Activated naive CD4-positive, alpha-beta T cell (primary cell): ENCODE measurements at places on chromosomes 16 and 17.

DNA sequence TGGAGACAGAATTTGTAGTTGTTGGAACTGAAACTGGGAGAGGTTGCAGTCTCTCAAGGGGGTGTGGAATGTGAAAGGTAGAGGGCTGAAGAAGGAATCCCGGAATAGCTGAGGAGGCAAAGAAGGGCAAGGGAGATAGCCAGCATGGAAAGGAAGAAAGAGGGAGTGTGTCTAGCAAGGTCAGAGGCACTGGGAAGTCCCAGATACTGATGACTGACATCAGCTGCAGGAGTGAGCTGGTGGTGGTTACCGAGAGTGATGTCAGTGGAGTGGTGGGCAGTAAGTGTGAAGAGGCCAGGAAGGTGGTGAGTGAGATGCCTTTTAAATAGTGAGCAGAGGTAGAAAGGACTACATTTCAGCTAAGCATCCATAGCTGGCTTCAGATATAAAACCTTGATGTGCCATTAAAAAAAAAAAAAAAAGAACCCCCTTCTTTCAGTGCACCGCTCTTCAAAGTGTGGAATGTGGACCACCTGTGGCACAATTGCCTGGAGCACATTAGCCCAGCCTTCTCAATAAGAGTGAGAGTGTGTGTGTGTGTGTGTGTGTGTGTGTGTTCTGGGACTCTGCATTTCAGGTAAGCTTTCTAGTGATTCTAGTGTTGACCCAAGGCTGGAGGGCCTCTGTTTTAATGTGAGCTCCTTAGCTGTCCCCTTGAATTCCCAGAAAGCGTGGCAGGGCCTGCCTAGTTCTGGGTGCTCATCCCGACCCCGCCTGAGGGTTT lies 8.5 kb downstream of the PRMT7 start:
- no peak for DNase-seq

GRCh38 chr17:17628388-17629008 lies 37.0 kb upstream of the PEMT start:
- peak; percentile 20 for DNase-seq

- no peak for DNase-seq
These were observed 162.0 kb downstream of the NTN1 start for GRCh38 chr17:9183306-9183705.

- DNase-seq: no peak
These were observed 2.0 kb downstream of the ADAT1 start for GRCh38 chr16:75621170-75621477.

DNA sequence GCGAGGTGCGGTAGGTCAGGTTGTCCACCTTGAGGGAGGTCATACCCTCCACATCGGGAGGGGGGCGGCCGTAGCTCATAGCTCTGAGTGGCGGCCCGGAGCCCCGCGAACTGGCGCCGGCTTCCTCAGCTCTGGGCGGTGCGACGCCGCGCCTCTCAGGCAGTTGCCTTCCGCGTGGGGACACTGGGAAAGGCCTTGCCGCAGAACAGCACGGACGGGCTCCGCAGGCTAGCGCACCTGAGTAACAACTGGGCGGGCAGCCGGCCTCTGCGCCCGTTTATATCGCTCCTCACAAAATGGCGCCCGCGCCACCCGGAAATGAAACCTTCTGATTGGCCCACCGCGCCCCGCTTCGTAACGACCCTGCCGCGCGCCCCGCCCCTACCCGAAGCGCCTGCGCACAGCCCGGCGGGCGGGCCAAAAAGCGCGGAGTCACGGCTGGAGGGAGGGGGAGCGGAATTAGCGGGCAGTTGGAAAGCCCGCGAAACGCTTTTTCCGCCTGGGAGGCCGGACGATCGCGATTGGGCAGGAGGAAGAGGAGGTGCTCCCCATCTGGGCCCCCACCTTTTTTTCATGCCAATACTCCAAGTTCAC lies at the start of gene SRSF2:
SRSF2 (minus strand) TSS at position 250 of the 594 bp plus-strand sequence; CDS start at position 79, 171 bp downstream.
- DNase-seq: peak; percentile 97

DNA sequence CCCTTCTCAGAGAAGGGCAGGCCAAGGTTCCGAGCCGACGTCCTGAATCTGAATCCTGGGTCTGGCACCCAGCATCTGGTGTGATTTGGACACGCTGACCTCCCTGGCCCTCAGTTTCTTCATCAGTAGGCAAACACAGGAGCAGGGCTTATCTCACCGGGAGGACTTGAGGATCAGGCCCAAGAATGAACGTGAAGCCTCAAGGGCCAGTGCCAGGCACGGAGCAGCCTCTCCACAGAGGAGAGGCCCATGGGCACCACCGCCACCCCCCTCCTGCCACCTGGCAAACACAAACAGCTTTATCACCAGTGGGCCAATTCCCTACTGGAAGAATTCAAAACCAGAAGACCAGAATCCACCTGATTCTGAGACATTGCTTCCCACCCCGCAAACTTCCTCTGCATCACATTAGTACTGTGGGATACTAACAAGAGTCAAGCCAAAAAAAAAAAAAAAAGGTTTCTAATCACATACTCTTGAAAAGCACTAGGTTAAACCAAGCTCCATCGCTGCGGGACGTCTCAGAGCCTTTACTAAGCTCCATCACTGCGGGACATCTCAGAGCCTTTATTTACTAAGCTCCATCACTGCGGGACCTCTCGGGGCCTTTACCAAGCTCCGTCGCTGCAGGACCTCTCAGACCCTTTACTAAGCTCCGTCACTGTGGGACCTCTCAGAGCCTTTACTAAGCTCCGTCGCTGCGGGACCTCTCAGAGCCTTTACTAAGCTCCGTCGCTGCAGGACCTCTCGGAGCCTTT lies 68.0 kb upstream of the DOC2B start:
- no peak for DNase-seq

GRCh38 chr16:30820952-30821421 lies 34.0 kb upstream of the ZNF629 start:
- DNase-seq: no peak

- no peak for DNase-seq
These were observed 1.1 kb downstream of the VAT1 start for GRCh38 chr17:43020789-43021740.

DNA sequence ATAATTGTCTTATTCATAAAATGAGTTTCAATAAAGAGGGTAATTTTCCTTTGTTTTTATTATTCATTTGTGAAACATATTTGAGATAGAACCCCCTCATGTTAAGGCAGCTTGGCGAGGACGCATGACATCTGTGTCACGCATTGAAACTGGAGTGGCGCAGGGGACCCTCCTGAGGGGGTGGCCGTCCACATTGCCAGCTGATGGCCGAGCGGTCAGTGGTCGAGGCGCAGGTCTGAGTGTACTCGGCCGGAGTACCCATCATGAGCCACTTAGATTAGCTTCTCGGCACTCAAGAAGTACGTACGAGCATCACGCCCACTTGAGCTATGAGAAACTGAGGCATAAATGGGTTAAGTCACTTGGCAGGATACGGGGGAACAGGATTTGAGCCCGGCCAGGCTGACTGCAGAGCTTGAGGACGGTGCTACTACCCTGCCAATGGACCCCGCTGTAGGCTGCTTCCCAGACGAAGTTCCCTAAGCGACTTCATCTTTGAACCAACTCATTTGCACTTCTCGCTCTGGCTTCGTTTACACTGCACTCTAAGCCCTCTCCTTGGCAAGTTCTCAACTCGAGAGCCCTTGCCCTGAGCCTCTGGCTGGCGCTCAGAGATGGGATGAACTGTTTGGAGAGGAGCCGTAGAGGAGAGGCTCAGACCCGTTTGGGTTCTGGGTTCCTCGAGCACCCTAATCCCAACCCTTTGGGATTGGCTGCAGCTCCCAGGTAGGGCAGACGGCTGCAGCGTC lies 91.8 kb downstream of the SDK2 start:
- DNase-seq: no peak

- DNase-seq: no peak
These were observed 96.1 kb downstream of the ZNF778 start for GRCh38 chr16:89313583-89313982.

DNA sequence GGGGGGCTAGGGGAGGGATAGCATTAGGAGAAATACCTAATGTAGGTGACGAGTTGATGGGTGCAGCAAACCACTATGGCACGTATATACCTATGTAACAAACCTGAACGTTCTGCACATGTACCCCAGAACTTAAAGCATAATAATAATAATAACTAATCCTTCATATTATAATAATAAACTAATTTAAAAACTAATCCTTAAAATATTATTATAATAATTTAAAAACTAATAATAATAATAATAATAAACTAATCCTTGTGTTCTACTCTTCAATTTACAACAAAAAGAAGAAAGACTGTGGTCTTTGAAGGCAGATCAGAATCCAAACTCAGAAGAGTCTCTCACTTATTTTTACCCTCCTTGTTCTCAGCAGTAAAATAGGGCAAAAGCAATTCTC lies 774.9 kb downstream of the CDH8 start:
- DNase-seq: no peak

- no peak for DNase-seq
These were observed 5.9 kb downstream of the SLC5A11 start for GRCh38 chr16:24851700-24852099.

- no peak for DNase-seq
These were observed 4.4 kb upstream of the SLC39A11 start for GRCh38 chr17:73096866-73097265.

DNA sequence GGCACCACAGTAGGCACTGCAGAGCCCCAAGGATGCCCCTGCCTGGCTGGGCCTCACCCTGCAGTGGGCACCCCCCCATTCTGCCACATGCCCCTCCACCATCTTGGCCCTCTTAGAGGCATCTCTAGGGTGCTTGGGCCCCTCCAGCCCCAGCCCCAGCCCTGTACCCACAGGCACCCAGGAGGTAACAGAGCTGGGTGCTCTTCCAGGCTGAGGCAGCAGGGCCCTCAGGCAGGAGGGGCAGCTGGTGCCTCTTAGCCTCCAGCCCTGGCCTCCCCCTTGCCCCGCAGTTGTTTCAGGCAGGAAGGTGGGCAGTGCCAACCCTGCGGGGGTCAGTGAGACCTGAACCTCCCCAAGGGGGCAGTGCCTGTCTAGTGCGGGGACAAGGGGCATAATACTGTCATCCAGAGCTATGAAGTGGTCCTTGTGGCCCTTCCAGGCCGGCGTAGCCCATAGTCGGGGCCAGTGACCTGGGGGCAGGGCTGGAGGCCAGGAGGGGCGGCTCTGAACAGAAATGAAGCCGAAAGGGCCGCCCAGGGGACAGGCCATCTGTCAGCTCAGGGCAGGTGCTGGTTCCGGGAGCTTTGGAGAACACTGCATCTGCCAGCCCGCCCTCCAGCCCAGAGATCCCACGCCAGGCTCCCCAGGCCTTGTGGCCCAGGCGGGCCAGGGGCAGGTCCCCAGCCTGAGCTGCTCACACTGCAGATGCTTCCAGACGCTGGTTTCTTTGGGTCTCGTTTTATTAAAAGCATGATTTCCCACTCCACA lies 4.9 kb upstream of the AATK start:
- DNase-seq: no peak

GRCh38 chr16:68070806-68071517 lies 14.2 kb upstream of the NFATC3 start:
- no peak for DNase-seq

DNA sequence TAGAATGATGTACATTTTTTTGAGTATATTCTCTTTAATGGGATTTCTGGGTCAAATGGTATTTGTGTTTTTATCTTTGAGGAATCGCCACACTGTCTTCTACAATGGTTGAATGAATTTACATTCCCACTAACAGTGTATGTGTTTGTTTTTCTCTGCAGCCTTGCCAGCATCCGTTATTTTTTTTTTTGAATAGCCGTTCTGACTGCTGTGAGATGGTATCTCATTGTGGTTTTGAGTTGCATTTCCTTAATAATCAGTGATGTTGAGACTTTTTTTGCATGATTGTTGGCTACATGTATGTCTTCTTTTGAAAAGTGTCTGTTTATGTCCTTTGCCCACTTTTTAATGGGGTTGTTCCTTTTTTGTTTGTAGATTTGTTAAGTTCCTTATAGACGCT lies 172.7 kb upstream of the CDH8 start:
- no peak for DNase-seq

- DNase-seq: no peak
These were observed 16.5 kb downstream of the TENT4B start for GRCh38 chr16:50169555-50170096.

DNA sequence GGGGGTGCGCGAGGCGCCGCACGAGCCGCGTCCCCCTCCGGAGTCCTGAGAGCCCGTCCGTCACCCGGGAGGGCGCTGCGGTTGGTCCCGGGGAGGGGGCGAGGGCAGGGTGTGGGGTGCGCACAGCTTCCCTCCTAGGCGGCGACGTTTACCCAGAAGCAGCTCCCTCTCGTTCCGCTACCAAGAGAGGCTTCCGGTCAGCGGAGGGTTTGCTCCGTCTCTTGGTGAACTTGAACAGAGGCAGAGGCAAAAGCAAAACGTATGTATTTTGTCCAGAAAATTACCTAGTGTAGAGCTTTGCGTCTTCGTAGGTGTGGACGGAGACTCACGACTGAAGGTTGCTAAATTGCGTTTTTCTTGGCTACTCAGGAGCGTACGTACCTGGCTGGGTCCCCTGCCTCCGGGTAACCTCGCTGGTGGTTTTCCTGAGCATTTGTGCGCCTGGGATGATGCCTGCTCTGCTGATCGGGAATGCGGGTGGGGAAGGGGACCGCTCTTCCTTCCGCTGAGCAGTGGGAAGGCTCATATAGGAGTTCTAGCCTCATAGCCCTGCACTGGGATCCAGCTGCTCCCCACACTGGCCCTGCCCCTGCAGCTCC lies 833 bp downstream of the WSCD1 start:
- DNase-seq: no peak

DNA sequence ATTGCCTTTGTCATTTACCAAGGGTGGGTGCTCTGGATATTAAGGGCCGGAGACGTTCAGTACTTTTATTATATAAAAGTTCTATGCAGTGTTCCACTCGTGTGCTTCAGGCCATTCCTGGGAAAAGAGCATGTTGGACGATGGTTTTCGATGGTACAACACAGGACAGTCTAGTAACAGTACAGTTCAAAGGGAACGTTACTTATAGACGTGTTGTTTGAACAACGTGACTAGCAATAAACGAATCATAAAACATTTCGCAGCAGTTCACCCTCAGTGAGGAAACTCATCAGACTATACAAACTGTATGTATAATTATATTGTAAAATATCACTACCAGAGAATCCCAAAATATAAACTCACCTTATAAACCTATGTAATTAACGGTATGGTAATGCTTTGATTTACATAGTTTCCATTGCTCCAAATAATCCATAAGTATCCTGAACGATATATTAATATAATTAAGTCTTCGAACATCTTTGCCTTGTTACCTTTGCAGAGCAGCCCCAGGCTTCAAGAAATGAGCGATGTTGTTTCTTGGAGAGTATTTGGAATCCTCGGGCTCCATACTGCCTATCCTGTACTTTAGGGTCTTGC lies 589 bp downstream of the NMT1 start:
- no peak for DNase-seq

DNA sequence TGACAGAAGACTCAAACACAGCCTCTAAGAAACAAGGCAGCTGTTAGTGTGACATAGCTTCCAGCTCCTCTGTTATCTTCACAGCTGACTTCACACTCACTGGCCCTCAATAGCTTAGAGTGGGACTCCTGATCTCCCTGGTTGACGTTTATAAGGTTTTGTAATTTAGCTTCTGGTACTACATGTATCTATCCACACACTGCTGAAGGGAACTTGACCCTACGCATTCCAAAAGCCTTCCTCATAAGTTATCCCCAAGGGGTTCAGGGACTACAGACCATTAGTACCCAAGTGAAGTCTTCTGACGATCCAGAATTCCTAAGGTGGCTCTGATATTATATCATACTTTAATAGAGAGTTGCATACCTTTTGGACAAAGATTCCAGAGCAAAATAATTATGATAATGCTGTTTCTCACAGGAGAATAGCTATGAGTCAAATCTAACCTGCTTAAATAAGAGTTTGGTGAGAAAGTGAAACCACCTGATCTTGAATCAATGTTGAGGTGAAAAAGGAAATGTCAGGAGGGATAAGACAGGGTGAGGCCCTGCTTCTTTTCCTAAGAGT lies 14.5 kb downstream of the ACACA start:
- no peak for DNase-seq
